ENCODE measurements at places on chromosomes 16 and 17.

- DNase-seq: no peak
These were observed 190.4 kb downstream of the WWOX start for GRCh38 chr16:78289844-78290277.

GRCh38 chr17:7318121-7318860, 3.1 kb upstream of the GPS2 start:
- DNase-seq: no peak

DNA sequence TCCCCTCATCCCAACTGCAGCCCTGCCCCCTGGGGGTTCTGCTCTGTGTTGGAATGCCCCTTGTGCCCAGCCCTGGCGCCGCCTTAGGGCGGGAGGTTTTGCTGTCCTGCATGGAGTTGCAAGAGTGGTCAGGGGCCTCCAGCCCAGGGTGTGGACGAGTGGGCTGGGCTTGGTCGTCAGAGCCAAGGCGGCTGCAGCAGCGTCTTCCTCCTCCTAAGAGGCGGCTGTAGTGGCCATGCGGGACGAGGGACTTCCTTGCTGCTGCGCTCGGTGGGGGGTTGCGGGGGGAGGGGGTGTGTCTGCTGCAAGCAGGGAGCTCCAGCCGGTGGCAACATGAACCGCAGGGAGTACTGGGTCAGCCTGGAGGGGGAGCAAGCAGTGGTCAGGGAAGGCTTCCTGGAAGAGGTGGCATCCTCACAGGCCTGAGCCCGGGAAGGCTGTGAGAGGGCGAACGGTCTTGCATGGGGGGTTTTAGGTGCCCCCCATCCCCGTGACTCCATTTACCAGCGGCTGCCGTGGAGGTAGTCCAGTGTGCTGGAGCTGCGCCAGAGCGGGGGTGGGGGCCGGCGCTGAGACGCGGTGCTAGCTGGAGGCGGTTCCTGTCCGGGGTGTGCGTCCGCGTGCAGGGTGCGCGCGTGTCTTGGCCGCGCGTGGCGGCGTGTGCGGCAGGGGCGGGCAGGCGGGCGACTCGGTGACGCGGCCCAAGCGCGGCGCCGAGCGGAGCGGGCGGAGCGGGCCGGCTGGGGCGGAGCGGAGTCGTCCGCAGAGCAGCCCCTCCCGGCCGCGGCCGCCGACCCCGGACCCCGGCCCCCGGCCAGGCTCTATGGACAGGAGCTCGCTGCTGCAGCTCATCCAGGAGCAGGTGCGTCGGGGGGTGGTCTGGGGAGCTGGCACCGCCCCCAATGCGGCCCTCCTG, at the start of gene RHBDL1:
Gene RHBDL1 (plus strand): TSS at position 704 of the 916 bp plus-strand sequence. CDS start 120 bp downstream, at position 824.
- DNase-seq: no peak

- no peak for DNase-seq
These were observed 2.7 kb upstream of the HAP1 start for GRCh38 chr17:41736983-41737679.

DNA sequence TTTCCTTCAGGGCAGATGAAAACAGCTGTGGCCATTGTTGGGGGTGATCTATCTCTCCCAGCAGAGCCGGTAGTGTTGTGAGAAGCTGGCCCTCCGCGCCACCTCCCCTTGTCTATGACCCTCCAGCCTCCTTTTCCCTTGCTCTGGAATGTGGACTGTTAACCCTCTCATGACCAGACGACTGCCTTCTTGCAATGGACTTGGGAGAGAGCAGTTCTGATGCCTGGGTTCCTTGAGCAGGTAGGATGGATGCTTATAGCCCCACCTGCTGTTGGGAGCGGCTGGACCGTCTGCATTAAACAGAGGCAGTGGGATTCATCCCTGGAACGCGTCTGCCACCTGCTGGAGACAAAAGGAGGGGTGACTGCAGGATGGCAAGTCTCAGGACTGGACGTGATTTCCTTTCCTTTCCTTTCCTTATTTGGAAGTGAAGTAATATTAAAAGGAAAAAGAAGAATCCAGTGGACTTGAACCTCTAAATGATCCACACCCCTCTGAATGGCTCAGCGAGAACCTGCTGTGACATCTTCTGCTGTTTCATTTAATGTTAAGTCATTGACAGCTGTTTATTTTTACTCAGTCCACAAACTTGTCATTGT, 1.8 kb upstream of the SOST start:
- DNase-seq: peak; percentile 97

DNA sequence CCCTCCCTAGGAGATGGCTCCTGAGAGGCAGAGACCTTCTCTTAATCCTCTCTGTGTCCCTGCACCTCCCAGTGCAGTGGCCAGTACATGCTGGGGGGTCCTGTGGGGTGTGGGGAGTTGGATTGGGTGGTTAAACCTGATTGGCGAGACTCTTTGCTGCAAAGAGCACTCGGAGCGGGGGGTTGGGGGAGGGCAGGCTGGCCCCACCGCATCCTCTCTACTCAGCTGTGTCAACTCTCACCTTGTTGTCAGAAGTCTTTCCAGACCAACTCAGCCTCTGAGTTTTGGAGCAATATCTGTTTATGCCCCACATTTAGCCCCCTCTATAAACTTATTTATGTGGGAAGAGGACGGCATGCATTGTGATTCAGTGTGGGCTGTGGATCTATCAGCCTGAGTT, 40.0 kb downstream of the SMARCE1 start:
- no peak for DNase-seq

GRCh38 chr17:6374761-6375312, 60.1 kb downstream of the AIPL1 start:
- no peak for DNase-seq

DNA sequence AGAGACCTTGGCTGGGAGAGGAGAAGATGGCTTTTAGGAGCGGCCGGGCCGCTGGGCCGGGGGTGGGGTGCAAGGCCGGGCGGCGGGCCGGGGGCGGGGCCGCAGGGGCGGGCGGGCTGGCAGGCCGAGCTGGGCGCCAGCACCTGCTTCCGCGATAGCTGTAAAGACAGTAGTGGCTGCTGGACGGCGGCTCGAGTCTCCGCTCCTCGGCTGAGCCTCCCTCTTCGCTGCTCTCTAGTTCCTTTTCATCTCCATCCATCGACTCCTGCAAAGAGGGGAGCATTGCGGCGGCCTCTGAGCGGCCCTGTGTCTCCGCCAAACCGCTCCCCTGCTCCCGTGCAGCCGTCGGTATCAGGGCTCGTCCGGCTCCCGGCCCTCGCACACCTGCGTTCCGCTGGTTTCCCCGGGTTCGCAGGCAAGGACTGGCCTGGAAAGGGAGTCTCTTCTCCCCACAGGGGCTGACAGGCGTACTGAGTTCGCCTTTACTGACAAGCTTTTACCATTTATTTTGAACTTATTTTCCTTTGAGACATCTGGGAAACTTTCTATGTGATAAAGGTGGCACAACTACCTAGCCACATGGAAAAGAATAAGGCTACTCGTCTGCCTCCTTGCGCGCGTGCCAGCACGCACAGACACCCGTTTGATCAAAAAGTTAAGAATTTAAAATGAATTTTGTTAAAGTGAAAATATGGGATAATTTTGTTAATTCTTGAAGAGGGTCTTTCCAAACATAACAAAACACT, at the start of gene C17orf75:
Gene C17orf75 (minus strand): TSS at position 317 of the 746 bp plus-strand sequence. CDS start 34 bp downstream, at position 283.
- peak; percentile 79 for DNase-seq

GRCh38 chr16:60142619-60143347, 1408.7 kb upstream of the GOT2 start:
- no peak for DNase-seq

DNA sequence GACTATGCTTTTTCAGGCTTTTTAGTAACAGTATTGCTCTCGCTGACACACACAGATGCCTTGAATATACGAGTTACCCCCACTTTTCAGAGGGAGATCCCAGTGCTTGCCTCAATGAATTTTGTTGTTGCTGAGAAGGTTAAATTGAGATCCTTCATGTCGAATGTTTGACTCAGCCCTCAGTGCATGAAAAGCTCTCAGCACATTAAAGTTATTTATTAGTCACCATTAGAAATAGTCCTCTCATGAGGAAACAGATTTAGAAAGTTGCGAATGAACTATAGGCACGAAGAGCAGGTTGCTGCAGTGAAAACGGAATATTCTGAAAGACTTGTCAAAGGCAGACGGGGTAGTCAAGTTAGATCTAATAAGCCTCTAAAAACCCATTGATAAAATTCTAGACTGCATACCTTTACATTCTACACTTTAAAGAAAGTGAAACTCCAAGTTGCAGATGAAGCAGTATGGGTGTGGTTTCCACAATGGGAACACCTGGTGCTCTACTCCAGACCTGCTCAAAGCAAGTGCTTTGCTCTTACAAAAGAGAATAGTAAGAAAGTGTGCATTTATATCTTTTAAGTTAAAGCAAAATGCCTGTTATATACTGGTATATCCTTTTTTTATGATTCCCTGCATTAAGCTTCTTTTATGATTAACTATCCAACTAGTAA, 238.1 kb downstream of the MAF start:
- DNase-seq: no peak

GRCh38 chr17:30388321-30389179, 9.8 kb downstream of the CPD start:
- no peak for DNase-seq

GRCh38 chr16:49048557-49048956, 233.1 kb downstream of the CBLN1 start:
- DNase-seq: no peak

- no peak for DNase-seq
These were observed 201.9 kb upstream of the CDH11 start for GRCh38 chr16:65323655-65324237.

- no peak for DNase-seq
These were observed 39.4 kb upstream of the ZC3H18 start for GRCh38 chr16:88530858-88531203.

GRCh38 chr16:84614968-84615813, 2.7 kb downstream of the COTL1 start:
- no peak for DNase-seq

DNA sequence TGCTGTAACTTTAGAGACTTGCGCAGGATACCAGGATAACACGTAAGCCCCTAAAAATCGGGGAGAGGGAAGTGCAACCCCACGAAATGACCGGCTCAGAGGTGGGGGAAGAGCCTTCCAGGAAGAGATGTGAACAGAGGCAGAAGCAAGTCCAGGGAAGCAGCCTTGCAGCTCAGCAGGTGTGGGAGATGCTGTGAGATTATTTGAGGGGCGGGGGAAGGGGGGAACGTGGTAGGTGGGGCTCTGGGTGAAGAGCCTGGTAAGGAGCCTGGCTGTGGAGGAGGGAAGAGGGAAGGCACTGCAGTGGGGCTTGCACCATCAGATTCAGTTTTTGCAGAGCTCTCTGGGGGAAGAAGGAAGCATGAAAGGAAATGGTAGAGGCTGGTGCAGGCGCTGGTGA, 95.4 kb upstream of the CACNG5 start:
- no peak for DNase-seq

DNA sequence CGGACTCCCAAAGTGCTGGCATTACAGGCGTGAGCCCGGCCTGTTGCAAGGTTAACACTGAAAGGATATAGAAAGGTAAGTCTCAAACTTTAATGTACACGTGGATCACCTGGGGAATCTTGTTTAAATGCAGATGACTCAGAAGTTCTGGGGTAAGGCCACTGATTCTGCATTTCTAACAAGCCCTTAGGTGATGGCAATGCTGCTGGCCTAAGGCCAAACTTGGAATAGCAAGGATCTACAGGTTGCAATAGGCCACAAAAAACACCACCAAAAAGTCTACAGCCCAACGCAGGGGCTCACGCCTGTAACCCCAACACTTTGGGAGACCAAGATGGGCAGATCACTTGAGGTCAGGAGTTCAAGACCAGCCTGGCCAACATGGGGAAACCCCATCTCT, 4.2 kb downstream of the CMTM4 start:
- DNase-seq: no peak

- DNase-seq: no peak
These were observed 265.2 kb downstream of the CBLN1 start for GRCh38 chr16:49016461-49016860.

Data from mesothelial cell of epicardium (in vitro differentiated cells).